A549 treated with CORT108297 at 1 μM for 4 hours (cell line): ENCODE measurements at places on chromosomes 2 and 18. TPM values are rescaled to one million over a fixed set of nuclear protein-coding genes. Genes with fewer than 3 reads are reported as not detected.

The AMMECR1L gene
- total RNA-seq, result 16.7 to 20.2 TPM (median 18.3 TPM) in 5 replicates

The SP140 gene
- 0.10 to 0.45 TPM (median 0.16 TPM) in 3 of 5 replicates, not detected in the others for total RNA-seq

The KIF5C gene
- 0.27 to 0.43 TPM (median 0.31 TPM) in 5 replicates for total RNA-seq

The VPS4B gene
- 19.5 to 24.4 TPM (median 20.8 TPM) in 5 replicates for total RNA-seq

The SNTG2 gene
- total RNA-seq, result not detected in 5 replicates

The GCKR gene
- 0.13 to 0.58 TPM (median 0.30 TPM) in 5 replicates for total RNA-seq

The RAB31 gene
- total RNA-seq, result 23.0 to 30.6 TPM (median 27.1 TPM) in 5 replicates

The KCNG3 gene
- total RNA-seq, result 0.55 to 0.95 TPM (median 0.77 TPM) in 5 replicates

The CHST10 gene
- total RNA-seq, result 15.6 to 17.3 TPM (median 16.0 TPM) in 5 replicates

The ASTL gene
- not detected in 5 replicates for total RNA-seq

The PCARE gene
- total RNA-seq, result not detected in 5 replicates

The PLCD4 gene
- 0.33 to 0.59 TPM (median 0.40 TPM) in 5 replicates for total RNA-seq

The STPG4 gene
- 0.05 TPM in 1 of 5 replicates, not detected in the others for total RNA-seq

The PAIP2B gene
- total RNA-seq, result 0.25 to 0.35 TPM (median 0.27 TPM) in 5 replicates
